ENCODE measurements at places on chromosomes 2 and 18.

- DNase-seq: no peak
These were observed 118.9 kb upstream of the TCF4 start for GRCh38 chr18:55706898-55707297.

DNA sequence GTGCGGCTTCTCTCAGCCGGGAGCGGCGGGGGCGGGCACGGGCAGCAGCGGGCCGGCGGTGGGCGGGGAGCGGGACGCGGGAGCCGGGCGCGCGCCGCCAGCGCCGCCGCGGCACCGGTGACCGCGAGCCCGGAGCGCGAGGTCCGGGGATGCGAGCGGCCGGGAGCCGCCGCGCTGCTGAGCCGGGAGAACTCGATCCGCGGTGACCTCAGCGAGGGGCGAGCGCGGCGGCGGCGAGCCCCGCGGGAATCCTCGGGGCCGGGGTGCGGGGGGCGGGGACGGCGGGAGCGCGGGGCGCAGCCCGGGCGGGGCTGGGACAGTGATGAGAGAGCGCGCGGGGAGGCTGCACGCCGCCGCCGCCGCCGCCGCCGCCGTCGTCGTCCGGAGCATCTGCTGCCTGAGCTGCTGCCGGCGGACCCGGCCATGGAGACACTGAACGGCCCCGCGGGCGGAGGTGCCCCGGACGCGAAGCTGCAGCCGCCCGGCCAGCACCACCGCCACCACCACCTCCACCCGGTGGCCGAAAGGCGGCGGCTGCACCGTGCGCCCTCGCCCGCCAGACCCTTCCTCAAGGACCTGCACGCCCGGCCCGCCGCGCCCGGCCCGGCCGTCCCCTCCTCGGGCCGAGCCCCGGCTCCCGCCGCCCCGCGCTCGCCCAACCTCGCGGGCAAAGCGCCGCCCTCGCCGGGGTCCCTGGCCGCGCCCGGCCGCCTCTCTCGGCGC, at the start of gene MTCL1:
TSS of gene MTCL1 (plus strand) at position 319 of the 723 bp plus-strand sequence. CDS start at position 424, 105 bp downstream.
- DNase-seq: no peak

DNA sequence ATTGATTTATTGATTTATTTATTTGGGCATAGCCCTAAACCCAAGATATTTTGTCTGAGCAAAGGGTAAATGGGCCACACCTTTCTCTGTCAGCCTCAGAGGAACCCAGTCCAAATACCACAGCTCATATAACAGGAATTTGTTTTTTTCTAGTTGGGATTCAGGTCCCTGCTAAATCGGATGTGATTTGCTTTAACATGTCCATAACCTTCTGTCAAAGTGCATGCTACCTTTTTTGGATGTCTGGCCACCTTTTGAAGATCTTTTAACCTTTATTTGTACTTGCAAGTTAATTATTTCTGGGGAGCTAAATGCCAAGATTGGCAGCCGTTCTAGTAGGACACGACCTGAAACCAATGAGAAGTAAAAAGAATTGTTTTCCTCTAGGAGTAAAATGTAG, 303.2 kb upstream of the UBE2E3 start:
- DNase-seq: no peak

DNA sequence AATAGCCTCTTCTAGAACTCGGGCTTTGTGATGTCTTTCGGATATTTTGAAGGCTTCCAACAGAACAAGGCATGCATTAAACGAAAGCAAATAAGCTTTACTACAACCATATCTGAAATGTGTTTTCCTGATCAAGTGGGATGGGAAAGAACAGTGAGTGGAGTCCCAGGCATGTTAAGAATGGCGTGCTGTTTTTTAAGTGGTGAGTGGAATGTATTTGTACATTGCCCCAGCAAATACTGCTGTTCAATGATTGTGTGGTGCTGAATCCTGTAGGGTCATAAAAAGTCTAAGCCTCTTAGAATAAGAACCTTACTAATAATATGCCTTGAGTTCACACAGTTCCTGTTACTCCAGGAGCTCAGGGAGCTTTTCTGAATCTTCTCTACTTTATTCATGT, 52.5 kb downstream of the POMC start:
- DNase-seq: no peak

DNA sequence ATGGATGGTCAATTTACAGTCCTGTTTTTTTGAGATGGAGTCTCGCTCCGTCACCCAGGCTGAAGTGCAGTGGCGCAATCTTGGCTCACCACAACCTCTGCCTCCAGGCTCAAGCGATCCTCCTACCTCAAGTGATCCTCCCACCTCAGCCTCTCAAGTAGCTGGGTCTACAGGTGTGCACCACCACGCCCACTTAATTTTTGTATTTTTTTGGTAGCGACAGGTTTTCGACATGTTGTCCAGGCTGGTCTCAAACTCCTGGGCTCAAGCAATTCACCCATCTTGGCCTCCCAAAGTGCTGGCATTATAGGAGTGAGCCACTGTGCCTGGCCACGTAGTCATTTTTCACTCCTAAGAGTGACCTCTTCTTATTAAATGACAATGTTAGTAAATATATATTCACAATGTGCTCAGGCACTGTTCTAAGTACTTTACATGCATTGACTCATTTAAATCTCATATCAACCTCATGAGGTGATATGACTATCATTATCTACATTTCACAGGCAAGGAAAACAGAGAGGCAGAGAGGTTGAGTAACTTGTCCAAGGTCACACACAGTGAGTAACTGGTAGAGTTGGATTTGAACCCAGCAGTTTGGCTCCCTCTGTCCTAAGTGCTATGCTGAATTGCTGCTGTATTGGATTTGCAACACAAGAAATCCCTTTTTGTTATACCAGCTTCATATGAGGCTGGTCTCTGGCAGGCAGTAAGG, 5.6 kb upstream of the DIS3L2 start:
- DNase-seq: no peak

GRCh38 chr2:220106065-220106464, 478.6 kb downstream of the SLC4A3 start:
- DNase-seq: no peak

DNA sequence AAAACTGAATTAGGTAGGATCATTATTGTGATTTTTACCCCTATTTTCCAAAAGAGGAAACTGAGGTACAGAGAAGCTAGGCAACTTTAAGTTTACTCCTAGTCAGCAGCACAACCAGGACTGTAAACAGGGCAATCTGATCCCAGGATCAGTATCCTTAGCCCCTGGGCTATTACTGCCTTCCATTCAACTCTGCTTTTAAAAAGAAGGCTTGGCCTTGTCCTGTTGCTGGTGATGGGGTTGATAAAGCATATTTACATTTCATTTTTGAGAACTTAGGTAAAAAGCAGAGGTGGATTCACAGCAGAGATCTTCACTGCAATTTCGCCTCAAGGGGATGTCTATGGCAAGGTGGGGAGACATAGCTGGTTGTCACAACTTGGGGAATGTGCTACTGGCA, 148.5 kb downstream of the GALNT14 start:
- DNase-seq: no peak
